ENCODE measurements at places on chromosomes 7 and 10. TPM values are rescaled to one million over a fixed set of nuclear protein-coding genes. Genes with fewer than 3 reads are reported as not detected.

DNA sequence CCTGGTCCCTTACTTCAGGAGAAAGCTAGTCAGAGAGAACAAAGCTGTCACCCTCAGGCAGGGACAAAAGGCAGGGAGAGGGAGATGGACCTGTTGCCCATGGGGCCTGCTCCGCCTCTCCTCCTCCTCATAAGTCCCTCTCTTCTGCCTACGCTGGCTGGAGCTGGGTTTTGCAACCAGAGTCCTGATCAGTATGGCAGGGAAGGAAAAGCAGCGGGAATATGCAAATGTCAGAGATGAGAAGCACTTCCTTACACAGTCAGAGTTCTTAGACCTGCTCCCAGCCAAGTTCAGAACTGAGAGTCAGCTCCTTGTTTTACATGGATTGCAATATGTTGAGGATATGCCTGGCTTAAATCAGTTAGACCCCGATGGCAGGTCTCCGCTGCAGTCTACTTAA is 231.1 kb downstream of the ADAM12 start:
- DNase-seq, result no peak

DNA sequence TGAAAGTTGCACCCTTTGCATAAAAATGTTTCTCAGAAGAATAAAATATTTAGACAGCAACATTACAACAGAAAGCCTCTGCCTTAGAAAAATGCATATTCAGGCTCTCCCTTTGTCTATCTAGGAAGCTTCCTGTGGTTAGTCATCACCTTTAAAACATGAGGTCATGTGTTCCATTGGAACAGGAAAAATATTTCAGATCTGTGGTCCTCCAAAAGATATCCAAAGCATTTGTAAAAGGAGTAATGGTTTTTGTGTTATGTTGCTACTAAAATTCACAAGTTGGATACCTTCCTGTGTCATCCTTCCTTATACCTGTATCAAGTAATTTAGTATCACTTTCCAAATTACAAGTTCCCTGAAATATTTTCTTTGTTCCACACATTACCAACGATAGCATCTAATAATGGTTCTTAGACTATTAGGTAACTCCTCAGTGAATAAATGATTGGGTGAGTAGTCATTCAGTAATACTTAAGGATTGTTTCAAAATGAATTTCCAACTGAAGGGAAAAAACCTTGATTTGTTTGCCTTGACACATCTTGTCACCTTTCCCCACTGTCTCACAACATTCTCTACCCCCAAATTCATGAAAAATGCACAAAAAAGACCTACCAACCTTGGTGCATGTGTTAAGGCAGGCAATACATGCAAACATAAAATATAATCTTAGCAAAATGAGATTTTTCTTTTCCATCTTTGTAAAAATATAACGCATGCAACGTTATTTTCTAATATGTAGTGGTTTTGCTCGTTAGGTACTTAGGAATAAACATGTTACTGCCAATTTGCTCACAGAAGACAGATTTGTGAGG is 19.7 kb upstream of the RHOBTB1 start:
- DNase-seq, result no peak

- no peak for DNase-seq
These were observed 11.3 kb downstream of the MKI67 start for GRCh38 chr10:128114901-128115300.

GRCh38 chr7:127741764-127742375 is 89.9 kb downstream of the SND1 start:
- DNase-seq, result no peak

- no peak for DNase-seq
These were observed 504 bp upstream of the TRRAP start for GRCh38 chr7:98877692-98878364.

- DNase-seq, result no peak
These were observed 41.6 kb downstream of the RBM28 start for GRCh38 chr7:128302139-128302538.

DNA sequence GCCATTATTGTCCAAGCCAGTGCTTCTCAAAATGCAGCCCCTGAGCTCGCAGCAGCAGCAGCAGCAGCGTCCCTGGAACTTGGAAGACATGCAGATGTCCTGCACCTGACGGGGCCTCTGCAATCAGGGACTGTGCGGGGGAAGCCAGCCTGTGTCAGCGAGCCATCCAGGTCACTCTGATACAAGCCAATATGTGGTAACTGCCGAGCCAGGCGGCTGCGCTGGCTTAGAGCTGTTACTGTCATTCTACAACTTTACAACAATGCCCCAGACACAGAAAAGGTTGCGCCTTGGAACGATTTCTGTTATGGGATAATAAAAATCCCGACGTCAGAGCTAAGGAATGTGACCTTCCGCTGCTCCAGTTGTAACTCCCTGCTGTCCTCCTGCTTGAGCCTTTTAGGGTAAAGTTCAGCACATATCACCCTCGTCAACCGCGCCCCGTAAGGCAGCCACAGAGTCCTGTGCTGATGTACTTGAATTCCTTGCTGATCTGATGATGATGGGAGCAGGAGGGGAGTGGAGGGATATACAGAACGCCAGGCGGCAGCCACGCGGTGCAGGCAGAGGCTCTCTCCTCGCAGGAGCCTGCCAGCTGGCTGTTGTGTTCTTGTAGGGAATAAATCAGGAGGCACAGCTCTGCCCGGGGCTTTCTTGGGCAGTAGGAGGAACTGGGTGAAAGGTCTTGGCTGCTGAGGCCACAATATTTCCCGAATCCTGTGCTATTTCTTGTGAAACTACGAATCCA is 20.0 kb upstream of the CRYGN start:
- DNase-seq, result no peak

The DEPP1 gene
- total RNA-seq, result 1.7 TPM

GRCh38 chr10:21141946-21142492 is 244.9 kb upstream of the NEBL start:
- no peak for DNase-seq

- no peak for DNase-seq
These were observed 43.6 kb downstream of the PDGFA start for GRCh38 chr7:475951-476441.

DNA sequence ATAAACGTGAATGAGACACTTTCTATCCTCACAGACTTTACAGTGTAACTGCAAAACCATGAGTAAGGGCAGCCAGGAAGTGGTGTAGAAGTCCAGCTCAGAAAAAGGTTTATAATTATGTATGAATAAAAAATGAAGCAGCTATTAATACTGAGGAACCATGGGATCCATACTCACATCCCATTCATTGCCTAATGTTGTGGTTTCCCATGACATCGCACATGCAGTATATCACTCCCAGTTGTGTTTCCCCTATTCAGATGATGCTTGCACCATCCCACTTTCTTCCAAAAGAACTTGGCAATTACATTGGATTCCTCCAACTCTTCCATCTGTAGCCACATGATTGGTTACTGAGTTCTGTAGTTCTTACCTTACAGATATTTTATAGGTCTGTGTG is 74.5 kb upstream of the SEMA3D start:
- DNase-seq, result no peak

DNA sequence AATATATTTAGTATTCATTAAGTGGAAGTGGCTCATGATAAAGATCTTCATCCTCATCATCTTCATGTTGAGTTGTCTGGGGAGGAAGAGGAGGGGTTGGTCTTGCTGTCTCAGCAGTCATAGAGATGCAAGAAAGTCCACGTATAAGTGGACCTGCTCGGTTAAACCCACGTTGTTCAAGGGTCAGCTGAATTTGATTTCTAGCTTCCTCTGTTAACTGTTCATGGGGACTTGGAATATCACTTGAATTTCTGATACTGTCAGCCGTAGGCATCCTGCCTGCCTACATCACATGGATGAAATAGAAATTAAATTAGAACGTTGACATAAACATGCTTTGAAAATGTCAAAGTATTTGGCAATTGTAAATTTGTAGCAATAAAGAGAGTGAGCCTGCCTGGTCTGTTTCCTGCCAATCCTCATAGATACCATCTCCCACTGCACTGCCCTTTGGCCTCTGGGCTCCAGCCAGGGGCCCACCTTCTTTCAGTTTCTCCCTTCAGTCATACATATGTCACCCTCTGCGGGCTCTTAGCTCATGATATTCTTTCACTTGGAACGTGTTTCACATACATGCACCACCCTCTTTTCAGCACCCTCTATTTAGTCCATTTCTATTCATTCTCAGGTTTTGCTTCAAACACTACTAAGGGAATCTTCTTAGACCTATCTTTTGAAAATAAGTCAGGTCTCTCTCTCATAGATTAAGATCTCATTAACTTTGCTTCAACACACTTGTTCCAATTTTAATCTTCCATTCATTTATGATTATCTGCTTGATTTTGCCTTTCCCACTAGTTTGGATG is 376.3 kb downstream of the IPMK start:
- DNase-seq, result no peak

DNA sequence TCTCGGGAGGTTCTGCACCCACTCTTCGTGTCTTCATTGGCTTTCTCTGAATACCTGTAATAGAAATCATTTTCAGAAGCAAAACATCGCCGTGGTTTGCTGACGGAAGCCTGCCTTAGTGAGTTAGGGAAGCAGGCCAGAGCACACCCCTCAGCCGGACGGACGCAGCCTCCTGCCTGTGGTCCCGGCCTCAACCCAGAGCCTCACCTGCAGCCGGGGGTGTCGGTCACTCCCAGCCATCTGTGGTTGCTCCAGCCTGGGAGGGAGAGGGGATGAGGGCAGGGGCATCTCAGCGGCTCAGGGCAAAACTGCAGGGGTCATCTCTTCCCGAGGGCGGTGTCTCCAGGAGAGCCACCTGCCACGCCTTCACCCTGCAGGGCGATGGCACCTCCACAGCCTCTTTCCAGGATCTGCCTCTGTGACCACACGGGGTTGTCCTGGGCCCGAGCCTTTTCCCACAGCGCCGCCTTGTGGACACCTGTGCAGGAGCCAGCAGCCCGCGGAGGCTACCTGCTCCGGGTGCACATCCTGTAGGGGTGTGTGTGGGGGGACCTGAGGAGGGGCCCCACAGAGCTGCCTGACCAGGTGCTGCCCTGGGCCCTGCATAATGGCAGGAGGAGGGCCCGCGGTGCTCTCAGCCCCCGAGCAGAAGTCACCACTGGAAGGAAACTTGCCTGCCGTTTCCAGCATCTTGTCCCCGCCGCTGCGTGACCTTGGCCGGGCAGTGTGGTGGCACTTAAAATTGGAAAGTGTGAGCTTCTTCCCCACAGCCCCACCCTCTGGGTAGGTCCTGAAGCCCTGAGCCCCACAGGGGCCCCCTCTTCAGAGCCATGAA is 21.6 kb upstream of the AP5Z1 start:
- peak; percentile 91 for DNase-seq

DNA sequence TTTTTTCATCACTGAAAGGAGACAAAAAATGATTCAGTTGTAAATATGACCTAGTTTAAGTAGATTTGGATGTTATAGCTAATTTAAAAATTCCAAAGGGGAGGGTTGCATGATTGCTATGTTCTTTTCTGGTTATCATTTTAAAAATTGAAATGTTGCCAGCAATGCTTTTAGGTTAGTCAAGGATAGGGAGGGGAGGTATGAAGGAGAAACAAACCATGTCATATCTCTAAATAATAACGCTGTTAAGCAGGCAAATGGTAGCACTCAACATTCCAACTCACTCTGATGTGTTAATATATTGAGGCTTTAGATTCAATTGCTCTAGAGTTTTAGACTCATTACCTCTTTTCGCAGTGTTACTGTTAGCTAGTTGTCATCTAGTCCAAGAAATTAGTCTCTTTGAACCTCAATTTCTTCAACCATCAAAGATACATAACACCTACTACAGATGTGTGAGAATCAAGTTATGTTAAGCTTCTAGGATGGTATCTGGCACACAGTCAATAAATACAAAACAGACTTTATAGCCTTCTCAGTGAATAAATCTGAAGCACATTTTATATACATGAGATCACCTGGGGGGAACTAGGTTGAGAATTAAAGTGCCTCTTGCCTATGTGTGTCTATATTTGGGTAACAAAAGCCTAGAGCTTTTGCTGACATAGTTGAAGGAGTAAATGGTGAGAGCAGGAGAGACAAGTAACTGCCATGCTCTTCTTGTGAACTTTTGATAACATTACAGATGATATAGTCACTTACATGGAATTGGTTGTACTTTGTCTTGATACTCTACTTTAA is 124.9 kb downstream of the CSTF2T start:
- DNase-seq, result no peak

DNA sequence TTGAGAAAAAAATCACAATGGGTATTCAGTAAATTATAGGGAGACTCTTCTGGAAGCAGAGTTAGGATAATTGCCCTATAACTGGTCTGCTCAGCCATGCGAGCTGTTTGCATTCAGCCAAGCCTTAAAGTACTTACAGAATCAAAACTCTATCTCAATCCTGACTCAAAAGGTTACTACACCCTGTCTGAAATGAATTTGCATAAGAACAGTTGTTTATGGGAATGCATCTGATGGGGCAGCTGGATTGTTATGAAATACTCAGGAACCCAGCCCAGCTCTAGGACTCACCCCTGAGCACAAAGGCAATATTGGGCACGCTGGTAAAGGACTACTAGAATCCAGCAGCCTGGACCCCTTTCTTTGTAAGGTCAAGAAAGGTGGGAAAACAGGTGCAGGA is 38.8 kb downstream of the AKR1B15 start:
- no peak for DNase-seq

The OR9A2 gene
- total RNA-seq, result not detected

The CYP2C18 gene
- not detected for total RNA-seq

The CPXM2 gene
- not detected for total RNA-seq

The CYP26C1 gene
- 0.12 TPM for total RNA-seq

GRCh38 chr10:132048294-132048667 is 17.5 kb upstream of the JAKMIP3 start:
- DNase-seq, result no peak

The SEC23IP gene
- total RNA-seq, result 71.0 TPM

GRCh38 chr7:92877367-92877766 is 41.0 kb upstream of the CDK6 start:
- DNase-seq, result no peak

The SLC18A3 gene
- not detected for total RNA-seq

- no peak for DNase-seq
These were observed 262.2 kb upstream of the SEMA3C start for GRCh38 chr7:81181066-81181465.

The SDK1 gene
- total RNA-seq, result 1.3 TPM

DNA sequence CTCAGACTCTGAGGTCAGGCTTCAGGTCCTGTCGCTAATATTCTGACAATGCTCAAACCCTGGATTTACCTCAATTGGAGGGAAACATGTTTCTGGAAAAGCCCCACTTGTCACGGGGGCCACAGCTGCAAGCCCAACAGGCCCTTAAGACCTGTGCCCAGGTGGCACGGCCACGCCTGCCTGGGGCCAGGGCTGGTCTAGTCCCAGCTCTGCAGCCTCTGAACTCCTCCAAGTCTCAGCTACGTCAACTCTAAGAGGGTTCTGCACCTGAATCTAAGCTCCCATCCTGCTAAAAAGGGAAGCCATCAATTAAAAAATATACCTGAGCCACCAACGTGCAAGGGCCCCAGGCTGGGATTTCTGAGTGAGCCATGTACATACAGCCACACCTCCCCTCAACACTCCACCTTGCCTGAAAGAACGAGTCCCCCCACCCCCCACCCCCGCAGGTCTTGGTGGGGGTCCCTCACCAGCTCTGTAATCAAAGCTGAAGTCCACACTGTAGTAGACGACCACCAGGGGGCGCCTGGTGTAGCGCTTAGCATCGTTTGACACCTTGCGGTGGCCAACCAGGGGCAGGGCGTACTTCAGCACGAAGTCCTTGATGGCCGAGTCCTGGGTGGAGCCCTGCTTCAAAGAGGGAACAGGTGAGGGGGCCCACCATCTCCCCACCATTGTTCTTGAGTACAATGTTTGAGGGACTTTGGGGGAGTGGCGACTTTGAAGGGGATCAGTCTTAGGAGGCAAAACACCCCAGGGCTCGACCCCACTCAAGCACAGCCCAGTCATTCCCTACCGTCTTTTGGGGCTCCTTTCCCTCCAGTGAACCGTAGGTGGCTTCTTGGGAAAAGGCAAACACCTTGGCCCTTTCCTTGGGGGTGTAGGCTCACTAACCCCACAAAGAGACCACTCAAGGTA is 22.6 kb downstream of the PDIA4 start:
- no peak for DNase-seq

The CCL24 gene
- total RNA-seq, result not detected

All from activated naive CD4-positive, alpha-beta T cell treated with anti-CD3 and anti-CD28 coated beads, Interleukin-2, amount 50 U/mL, for 72 hours (primary cell).